NCI-H226 (cell line): ENCODE measurements at places on chromosomes 2 and 18.
A peak's percentile ranks its signal among the peaks of the same experiment; 100 is the strongest.

DNA sequence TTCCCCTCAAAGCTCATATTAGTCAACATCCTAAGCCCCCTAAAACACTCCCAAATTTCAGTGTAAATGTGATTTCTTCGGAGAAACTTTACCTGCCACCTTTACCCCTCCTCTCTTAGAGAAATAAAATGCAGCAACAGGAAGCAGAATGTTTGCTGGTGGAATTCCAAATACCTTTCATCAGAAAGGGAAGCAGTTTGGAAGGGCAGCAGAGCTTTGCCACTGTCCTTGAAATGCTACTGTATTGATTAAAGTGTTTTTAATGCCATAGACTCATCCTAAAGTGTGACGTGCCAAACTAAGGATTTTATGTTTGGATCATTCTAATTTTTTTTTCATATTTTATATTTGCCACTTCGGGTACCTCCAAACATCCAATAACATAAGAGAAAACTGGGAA lies 480.1 kb downstream of the NRXN1 start:
- DNase-seq = no peak

DNA sequence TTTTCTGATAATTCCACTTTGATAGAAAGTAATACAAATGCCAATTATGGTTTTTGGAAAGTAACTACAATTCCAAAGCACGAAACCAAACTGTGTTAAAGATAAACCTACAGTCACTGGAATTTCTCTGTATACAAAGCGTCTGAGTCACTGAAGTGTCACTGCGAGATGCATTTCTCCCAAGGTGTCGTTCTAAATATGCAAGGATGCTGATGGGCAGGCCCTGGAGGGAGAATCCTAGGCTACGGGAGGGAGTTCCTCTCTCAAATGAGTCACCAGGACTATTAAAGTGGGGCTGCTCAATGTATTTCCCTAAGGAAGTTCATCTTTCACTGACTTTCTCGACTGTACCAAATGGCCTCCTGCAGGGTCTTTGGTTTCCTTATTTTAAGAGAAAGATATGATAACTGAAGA lies 163.8 kb upstream of the STK17B start:
- peak; percentile 96 for DNase-seq

DNA sequence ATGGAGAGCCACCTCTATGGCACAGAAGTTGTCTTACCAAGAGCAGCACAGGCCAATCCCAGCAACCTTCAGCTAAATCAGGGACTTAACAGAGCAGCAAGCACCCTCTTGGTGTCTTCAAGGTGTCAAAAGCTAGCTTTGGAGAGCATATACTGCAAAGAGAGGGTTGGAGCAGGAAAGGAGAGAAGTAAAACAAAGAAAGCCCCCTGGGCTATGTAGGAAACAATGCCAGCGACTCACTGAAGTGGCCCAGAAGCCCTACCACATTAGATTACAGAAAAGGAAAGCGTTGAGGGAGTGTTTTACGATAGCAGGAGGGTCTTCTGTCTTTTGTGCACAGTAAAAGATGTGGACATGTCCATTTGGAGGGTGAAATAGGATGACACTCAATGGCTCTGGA lies 233.4 kb downstream of the MREG start:
- DNase-seq = no peak

DNA sequence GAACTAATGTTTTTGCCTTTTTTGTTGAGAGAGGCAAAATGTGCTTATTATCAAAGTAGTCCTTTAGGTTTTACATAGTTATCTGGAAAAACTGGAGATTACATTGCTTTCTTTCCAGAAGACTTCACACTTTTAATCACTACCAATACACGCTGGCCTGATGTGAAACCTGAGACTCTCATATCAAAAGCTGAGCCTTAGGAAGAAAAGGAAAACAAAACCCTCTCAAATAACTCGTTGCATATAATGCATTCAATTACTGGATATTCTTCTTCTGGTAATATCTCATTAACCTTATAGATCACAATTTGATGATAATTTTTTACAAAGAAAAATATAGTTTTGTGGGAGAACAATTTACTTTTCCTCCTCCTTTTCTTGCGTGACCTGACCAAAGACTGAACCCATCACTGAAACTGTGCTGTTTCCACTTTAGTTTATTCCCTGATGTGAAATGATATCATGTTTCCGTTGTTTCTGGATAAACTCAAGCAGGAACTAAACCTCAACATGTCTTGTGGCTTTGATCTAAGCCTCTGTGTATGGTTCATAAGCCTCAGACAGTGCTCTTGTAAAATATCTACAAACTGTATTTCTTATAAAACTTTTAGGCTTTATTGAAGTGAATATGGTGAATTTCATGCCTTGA lies 332.4 kb downstream of the GULP1 start:
- no peak for DNase-seq

DNA sequence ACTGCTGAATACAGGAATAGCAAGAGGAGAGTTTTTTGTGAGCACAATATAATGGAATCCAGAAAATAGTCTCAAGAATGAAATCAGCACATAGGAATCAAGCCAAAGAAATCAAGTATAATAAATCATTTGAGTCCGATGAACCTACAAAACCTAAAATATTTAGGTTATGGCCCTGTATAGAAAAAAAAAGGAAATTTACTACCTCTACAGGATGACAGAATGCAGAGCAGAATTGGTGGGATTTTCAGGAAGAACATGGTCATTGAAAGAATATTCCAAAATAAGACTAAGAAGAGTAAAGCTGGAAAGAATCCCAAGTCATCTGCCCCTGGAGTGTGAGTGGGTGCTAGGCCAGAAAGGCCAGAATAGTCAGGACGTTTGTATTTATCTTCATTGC lies 1041.2 kb upstream of the CDH2 start:
- no peak for DNase-seq

- peak; percentile 18 for DNase-seq
Observed at GRCh38 chr2:100865816-100866460, 46.0 kb downstream of the NPAS2 start.

GRCh38 chr2:185128996-185129395 lies 530.7 kb downstream of the ZNF804A start:
- no peak for DNase-seq

GRCh38 chr2:48886919-48887318 lies 131.4 kb upstream of the LHCGR start:
- no peak for DNase-seq
